Activated T-cell treated with anti-CD3 and anti-CD28 coated beads, Interleukin-2, amount 50 U/mL, for 24 hours (primary cell): ENCODE measurements at places on chromosomes 6 and 20.

DNA sequence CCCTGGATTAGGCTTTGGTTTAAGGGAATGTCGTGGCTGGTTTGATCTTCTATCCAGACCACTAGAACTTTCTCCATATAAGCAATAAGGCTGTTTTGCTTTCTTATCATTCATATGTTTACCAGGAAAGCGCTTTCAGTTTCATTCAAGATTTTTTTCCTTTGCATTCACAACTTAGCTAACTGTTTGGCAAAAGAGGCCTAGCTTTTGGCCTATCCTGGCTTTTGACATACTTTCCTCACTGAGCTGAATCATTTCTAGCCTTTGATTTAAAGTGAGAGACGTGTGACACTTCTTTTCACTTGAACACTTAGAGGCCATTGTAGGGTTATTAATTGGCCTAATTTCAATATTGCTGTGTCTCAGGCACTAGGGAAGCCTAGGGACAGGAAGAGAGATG is 1.7 kb upstream of the FAM50B start:
- DNase-seq: no peak

DNA sequence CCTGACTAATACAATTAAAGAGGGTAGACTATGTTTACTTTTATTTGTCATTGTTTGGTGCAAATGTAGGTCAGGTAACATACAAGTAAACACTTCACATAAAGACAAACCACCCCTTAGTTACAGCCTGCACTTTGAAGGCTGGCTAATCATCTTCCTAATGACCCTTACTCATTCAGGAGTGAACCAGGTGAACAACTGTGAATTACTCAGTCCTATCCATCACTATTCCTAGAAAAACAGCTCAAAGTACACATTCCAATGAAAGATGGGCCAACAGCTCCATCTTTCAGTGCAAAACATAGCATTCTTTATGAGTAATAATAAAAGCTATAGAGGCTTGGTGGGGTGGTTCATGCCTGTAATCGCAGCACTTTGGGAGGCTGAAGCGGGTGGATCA is 78.2 kb downstream of the FRK start:
- no peak for DNase-seq

GRCh38 chr20:13102694-13103093 is 93.9 kb downstream of the SPTLC3 start:
- no peak for DNase-seq

DNA sequence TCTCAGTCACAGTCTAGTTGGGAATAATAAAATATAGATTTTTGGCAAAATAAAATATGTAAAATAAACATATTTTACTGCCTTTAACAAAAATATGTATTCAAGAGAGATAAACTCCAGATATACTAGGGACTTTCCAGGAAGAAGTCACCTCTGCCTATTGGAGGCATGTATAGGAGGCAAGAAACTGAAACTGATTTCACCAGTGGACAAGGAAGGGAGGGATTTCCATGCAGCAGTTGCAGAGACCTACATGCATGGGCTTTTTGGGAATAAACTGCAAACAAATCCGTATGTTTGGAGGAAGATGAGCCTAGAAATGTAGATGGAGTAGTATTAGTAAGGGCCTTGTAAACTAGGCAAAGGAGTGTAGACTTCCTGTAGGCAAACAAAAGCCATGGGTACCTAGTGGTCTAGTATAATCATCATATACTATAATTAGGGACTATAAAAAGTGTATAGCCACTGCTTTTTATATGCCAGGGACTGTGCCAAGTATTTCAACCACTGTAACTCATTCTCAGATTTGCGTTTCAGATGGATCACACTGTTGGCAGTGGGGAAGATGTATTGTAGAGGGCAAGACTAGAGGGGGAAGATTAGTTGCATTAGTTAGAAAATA is 38.9 kb downstream of the CD109 start:
- no peak for DNase-seq

DNA sequence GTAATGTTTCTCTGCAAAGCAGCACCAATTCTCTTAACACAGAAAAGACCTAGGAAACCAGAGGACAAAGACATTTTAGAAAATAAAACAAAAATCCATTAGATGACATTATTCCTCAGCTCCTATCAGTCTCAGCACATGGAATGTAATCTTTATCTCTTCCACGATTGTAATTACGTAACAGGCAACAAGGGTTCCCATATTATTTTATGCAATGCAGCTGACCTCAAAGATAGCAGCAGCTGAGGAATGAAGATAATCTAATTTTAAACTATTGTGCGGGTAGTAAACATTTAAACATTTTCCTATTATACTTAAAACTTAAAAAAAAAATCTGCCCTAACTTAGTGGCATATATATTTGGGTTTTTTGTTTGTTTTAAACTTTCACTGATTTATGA is 33.0 kb upstream of the PTCHD4 start:
- no peak for DNase-seq

GRCh38 chr20:47273591-47274235 is 82.8 kb downstream of the ZMYND8 start:
- DNase-seq: no peak
